Epithelial cell of umbilical artery (primary cell): ENCODE measurements at places on chromosomes 2 and 18. TPM values are rescaled to one million over a fixed set of nuclear protein-coding genes. Genes with fewer than 3 reads are reported as not detected.

The DDX18 gene
- 58.8 and 82.2 TPM in 2 replicates for total RNA-seq

The CABLES1 gene
- total RNA-seq, result 12.2 and 14.6 TPM in 2 replicates

The SLC40A1 gene
- 4.5 and 12.9 TPM in 2 replicates for total RNA-seq

The CFC1 gene
- total RNA-seq, result not detected in 2 replicates

The ABCB11 gene
- 0.65 and 1.1 TPM in 2 replicates for total RNA-seq

The PLCL1 gene
- total RNA-seq, result 10.7 and 11.7 TPM in 2 replicates

The RBM44 gene
- total RNA-seq, result 0.32 and 0.91 TPM in 2 replicates

The PHLPP1 gene
- 2.9 and 4.4 TPM in 2 replicates for total RNA-seq

The COL4A3 gene
- not detected in 2 replicates for total RNA-seq

The G6PC2 gene
- not detected in 2 replicates for total RNA-seq

The ERFE gene
- total RNA-seq, result 0.30 and 0.32 TPM in 2 replicates

The KCNS3 gene
- total RNA-seq, result 0.97 and 1.8 TPM in 2 replicates

The CAB39 gene
- 77.3 and 84.7 TPM in 2 replicates for total RNA-seq

The DPP4 gene
- total RNA-seq, result 22.7 and 69.3 TPM in 2 replicates

The CHRND gene
- total RNA-seq, result not detected in 2 replicates

The LRRTM1 gene
- total RNA-seq, result not detected in 2 replicates

The ALK gene
- total RNA-seq, result not detected in 2 replicates

The DSC3 gene
- 0.61 and 1.3 TPM in 2 replicates for total RNA-seq

The TRAPPC8 gene
- 40.0 and 45.9 TPM in 2 replicates for total RNA-seq

The USP34 gene
- total RNA-seq, result 77.2 and 82.5 TPM in 2 replicates

The CNTNAP5 gene
- total RNA-seq, result not detected in 2 replicates

The TUBA3D gene
- total RNA-seq, result not detected in 2 replicates

The GPC1 gene
- total RNA-seq, result 10.4 and 10.5 TPM in 2 replicates

The THUMPD2 gene
- 10.7 and 10.8 TPM in 2 replicates for total RNA-seq

The TMEM182 gene
- under 0.01 and 0.61 TPM in 2 replicates for total RNA-seq

The STON1 gene
- 11.0 and 12.6 TPM in 2 replicates for total RNA-seq

The MITD1 gene
- 30.9 and 43.3 TPM in 2 replicates for total RNA-seq

The ADD2 gene
- 1.8 and 2.9 TPM in 2 replicates for total RNA-seq

The CCDC85A gene
- 20.5 and 24.5 TPM in 2 replicates for total RNA-seq

The VIL1 gene
- not detected in 2 replicates for total RNA-seq

The CYRIA gene
- 26.3 and 29.2 TPM in 2 replicates for total RNA-seq

The SLC14A1 gene
- under 0.01 and 1.5 TPM in 2 replicates for total RNA-seq

The AAMP gene
- 148 and 151 TPM in 2 replicates for total RNA-seq

The SIX3 gene
- not detected in 2 replicates for total RNA-seq

The VWC2L gene
- total RNA-seq, result not detected in 2 replicates

The SSB gene
- 136 and 248 TPM in 2 replicates for total RNA-seq

The LRRC30 gene
- total RNA-seq, result not detected in 2 replicates

The COL4A4 gene
- total RNA-seq, result not detected in 2 replicates

The LTBP1 gene
- total RNA-seq, result 22.9 and 80.9 TPM in 2 replicates
